ENCODE measurements at places on chromosomes 12 and 14. TPM values are rescaled to one million over a fixed set of nuclear protein-coding genes. Genes with fewer than 3 reads are reported as not detected.

DNA sequence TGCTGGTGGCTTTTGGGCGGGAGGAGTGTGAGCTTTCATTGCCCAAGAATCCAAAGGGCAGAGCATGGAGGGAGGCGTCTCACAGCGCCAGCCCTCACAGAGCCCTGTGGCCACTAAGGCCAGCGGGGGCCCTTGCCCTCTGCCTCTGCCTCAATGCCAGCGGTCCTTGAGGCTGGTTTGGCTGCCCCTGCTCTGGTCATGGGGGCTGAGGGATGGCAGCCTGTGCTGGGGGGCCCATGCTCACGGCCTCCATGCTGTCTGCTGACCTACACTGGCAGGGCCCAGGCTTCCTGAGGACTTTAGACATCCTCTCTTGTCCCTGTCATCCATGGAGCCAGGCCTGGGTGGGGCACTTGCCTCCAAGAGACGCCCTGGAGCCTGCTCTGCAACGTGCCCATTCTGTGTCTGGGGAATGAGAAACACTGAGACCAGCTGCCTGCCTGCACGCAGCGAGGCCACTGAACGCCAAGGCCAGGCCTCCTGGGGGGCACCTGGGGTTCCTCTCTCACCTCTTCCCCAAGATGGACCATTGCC lies 143.4 kb downstream of the KIF26A start:
- no peak for DNase-seq

Gene CLEC4E
- not detected for polyA plus RNA-seq

DNA sequence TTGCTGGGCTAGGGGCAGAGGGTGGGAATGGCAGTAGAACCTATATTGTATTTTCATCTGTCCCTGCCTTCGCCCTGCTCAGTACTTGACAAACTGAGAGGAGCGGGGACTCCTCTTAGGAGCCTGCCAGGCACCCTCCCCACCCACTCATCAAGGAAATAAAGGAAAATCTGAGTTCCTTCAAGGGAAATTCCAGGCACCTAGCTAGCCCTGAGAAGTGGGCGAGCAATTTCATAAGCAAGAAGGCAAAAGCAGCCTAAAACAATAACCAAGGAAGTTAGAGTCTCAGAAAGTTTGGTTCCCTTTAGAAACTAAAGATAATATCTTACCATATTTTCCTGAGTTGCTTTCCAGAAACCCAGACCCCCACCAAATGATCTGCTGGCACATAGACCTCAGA lies 10.6 kb upstream of the PLEKHD1 start:
- no peak for DNase-seq

DNA sequence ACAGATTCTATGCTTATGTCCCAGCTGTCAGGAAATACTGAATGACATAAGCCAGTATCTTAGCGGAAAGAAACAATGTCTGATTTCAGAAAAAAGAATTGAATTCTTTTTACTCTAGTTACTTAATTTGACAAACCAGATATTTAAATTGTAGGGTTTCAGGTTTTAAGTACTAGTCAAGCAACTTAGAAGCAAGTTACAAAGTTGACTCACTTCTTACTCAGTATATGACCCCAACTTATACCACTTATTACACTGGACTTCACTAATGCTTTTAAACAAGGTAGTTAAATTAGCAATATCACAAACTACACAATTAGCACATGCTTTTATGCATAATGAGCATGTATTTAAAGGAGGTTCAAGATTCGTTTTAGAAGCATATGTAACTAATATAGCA lies 7.1 kb downstream of the GMFB start:
- DNase-seq = no peak

DNA sequence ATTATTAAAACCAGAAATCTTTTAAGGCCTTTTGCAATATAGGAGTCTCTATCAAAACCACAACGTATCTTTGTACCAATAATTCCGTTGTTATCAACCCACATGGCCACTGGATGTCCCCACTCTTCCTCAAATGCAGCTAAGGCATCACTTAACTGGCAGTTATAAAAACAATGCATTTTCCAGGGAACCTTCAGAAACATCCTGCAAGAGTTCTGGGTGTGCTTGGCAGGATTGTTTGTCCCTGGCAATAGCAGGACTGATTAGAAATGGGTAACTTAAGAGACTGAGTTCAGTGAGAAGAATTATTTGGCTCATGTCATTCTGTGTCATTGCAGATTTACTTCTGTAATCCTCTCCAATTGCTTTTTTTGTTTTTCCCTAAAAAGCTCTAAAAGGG lies 112.0 kb downstream of the SLC15A5 start:
- no peak for DNase-seq

GRCh38 chr12:52947738-52948423 lies 1.0 kb upstream of the KRT18 start:
- no peak for DNase-seq

DNA sequence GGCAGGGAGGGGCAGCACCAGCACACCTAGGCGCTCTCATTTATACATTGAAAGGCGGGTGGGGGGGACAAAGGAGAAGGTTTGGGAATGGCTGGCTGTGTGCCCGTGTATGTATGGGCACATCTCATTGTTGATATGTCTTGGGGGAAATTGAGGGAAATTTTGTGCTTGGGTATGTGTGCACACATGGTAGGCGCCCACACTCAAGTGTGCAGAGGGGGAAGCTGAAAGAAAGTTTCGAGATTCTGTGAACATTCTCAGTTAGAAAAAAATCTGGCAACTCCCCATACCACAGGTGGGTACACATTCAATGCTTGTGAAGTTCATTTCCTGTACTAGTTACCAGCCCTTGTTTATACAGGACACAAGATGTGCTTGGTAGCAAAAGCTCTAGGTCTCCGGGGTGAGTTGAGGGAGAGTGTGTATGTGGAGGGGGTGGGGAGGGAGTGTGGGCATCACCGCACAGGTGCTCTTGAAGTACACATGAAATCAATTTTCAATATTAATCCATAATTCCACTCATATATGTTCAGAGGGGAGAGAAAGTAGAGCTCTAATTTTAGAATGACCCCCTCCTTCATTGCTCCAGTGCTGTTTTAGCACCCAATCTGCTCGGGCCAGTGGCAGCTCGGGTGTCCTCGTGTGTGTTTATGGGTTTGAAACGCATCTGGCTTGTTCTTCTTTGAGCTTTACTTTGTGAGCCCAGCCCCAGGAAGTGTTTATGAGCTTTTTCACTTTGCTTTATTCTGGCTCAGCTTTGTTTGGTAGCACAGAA lies 286.0 kb downstream of the ZFP36L1 start:
- DNase-seq = peak; percentile 51

GRCh38 chr12:121523741-121524140 lies 57.1 kb downstream of the KDM2B start:
- no peak for DNase-seq

DNA sequence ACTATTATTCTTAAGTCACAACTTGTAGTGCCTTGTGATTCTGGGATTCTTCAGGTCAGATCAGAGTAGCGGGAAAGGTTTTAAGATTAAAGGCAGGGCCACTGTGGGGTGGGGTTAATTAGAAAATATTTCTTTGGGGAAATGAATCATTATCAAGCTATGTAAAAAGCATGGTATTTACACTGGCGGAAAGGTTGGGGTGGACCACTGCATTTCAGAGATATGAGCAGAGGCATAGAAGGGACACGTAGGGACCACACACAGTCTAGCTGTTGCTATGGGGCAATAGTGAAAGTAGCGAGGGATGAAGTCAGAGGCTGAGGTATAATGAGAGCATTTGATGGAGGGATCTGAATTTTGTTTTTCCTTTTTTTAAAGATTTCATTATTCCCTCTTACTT lies 31.7 kb upstream of the KCNH3 start:
- no peak for DNase-seq

DNA sequence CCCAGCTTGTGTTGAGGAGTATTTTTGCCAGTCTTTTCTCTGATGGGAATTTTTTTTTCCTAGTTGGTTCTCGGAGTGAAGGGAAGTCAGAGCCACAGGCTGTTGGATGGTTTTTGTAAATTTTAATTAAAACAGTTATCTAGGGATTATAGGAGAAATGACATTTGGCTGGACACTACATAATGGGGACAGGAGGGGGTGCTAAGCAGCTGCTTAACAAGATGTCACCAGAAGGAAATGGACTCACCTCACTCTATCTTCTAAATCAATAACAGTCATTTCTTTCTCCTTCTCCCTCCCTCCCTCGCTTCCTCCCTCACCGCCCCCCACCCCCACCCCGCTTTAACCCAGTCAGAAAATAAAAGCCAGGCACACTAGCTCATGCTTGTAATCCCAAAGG lies 93.4 kb upstream of the TMEM233 start:
- no peak for DNase-seq

DNA sequence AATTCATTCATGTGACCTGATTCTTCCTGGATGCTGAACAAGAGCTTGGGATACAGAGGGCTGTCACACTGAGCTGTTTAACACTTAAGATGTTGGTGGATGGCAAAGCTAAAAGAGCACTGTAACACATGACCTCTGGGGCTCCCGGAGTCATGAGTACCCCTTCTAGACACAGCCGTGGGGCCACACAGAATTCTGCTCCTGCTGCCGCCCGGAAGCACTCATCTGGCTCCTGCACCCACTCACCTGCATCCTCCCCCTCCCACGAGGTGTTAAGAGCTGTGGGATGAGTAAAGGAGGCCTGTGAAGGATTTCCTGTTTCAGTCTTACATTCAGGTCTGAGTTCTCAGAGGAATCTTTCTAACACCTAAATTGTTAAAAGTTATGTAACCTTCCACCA lies 78.0 kb upstream of the SSTR1 start:
- no peak for DNase-seq

GRCh38 chr12:50764286-50765094 lies 589 bp downstream of the ATF1 start:
- DNase-seq = no peak

DNA sequence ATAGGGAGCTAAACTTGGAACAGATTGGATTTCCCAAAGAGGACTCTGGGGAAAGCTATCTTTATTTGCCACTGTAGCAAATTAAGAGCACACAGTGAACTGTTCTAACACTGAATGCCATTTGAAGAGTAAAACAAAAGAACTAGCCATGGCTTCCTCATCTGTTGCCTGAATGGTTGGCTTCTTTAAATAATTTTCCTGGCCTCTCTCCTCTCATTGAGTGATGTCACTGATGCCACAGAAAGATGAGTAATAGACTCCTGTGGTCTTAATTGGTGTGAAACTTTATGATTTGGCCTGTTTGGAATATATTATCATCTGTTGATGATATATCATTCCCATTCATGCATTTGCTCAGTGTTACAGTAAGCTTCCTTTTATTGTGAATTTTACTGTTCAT lies 42.5 kb downstream of the WDR20 start:
- no peak for DNase-seq

Gene HOXC12
- polyA plus RNA-seq = not detected

DNA sequence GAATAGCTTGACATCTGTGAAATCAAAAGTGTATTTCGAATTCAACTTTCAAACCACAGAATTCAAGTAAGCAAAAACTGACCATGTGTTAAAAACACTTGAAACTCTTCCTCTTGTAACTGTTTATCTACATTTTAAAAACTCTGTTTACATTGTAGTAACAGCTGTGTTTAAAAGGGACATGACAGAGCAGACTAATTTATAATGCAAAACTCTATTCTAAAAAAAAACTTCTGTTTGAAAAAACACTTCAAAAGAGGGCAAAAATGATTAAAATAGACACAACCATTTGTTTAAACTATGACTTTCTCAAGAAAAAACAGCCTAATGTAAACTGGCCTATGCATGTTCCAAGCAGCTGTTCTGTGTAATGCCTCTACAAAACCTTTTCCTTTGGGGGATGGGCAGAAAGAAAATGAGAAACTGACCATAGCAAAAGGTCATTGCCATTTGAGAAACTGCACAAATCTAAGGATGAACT lies 149.1 kb upstream of the HMGA2 start:
- DNase-seq = no peak

GRCh38 chr14:104436741-104437701 lies 142.5 kb upstream of the C14orf180 start:
- DNase-seq = no peak

- no peak for DNase-seq
Observed at GRCh38 chr14:37598747-37599506, 3.5 kb downstream of the TTC6 start.

Gene KRT74
- polyA plus RNA-seq = not detected

Gene PALS1
- 3.4 TPM for polyA plus RNA-seq

DNA sequence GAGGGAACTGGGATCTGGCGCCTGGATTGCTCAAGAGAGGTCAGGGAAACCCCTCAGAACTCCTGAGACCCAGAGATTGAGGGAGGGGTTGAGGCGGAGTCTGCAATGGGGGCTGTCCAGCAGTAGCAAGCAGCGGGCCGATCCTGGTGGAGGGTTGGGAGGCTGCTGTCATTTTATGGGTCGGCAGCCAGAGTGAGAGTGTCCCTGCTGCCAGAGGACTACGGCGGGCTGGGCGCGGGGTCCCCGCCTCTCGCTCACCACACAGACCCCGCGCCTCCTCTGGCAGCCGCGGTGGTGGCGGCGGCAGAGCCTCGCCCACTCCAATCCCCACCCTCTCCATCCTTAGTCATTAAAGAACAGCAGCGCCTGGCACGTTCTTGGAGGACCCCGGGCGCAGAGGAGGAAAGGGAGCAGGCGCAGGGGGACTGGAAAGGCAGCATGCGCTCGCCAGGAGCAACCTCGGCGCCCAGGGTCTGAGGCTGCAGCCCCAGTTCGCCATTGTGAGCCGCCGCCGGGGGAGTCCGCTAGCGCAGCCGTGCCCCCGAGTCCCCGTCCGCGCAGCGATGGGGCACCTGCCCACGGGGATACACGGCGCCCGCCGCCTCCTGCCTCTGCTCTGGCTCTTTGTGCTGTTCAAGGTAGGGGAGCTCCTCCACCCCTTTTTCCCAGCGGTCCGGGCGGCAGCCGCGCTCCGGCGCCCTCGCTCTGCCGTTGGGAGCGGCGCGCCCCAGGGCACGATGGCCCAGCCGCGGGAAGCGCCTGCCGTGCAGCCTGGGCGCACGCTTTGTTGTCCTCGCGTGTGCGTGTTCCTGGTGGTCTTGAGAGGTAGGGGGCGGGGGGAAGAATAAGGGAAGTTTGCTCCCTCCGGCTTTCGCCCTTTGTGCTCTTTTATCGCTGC lies at the start of gene PTPRO:
Gene PTPRO, plus strand, starts transcription at position 345 of the 898 bp plus-strand sequence.
- no peak for DNase-seq

GRCh38 chr14:39369029-39369428 lies 63.2 kb downstream of the FBXO33 start:
- DNase-seq = no peak

Gene AGAP2
- 3.2 TPM for polyA plus RNA-seq

- no peak for DNase-seq
Observed at GRCh38 chr12:100799770-100800169, 5.2 kb downstream of the ANO4 start.

Gene AP1G2
- 108 TPM for polyA plus RNA-seq

DNA sequence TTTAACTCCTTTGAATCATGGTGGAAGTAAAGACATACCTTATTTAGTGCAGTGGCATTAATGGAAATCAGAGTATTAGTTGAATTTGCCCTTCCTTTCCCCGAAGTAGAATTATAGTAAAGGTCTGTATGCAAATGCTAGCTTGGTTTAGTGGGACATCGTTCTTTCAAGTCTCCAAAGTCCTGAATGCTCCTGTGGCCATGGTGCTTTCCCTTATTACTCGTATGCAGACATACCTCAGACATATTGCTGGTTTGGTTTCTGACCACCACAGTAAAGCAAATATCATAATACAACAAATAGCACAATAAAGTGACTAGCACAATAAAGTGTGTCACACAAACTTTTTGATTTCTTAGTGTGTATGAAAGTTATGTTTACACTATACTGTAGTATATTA lies 52.3 kb downstream of the MNAT1 start:
- DNase-seq = no peak

GRCh38 chr12:26121323-26122060 lies 3.3 kb downstream of the BHLHE41 start:
- DNase-seq = no peak

Gene TSPAN8
- not detected for polyA plus RNA-seq

Gene PPP1R36
- not detected for polyA plus RNA-seq

All from CD4-positive, alpha-beta memory T cell (primary cell).